Upper lobe of left lung (tissue), 6 donors: ENCODE measurements at places on chromosomes 3 and 15. TPM values are rescaled to one million over a fixed set of nuclear protein-coding genes. Genes with fewer than 3 reads are reported as not detected.

- no peaks in the 10 kb centered on the region for H3K36me3 ChIP-seq
- DNase-seq = no peak
- no peaks in the 10 kb centered on the region for H3K4me1 ChIP-seq
- H3K4me3 ChIP-seq = no peak overlapping the region
- H3K27ac ChIP-seq = no peak overlapping the region
- H3K27me3 ChIP-seq = no peaks in the 10 kb centered on the region
These were observed 7.4 kb downstream of the HCN4 start for GRCh38 chr15:73361337-73361736.

DNA sequence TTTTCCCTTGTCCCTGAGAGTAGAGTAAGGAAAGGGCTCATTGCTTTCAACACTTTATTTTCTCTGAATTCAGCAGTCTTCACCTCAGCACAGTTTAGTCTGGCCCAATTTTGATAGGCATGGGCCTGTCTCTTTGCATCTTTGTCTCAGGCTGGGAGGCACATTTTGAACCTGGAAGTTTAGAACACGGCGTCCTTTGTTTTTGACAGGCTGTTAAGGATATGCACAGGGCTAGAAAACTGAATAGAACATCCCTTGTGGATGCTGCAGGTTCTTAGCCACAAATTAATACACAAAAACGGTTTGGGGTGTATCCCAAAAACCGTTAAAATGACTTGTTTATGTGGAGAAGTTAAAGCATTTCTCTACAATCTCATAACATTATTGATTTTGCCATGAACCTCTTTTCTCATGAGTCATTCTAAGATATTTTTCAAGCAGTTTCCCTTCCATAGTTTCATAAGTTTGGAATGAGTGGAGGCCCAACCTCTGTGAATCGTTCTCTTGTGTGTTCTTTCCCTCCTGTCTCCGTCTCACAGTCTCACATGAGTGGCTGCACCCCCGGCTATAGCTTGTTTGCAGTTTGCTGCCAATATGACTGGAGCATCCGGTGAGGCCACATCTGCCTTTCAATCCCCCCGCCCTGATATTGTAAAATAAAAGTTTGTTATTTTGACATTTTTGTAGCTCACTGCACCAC, 192.9 kb upstream of the EIF1B start:
- no peaks in the 10 kb centered on the region for H3K27me3 ChIP-seq
- no peak overlapping the region for H3K27ac ChIP-seq
- no peak for DNase-seq
- H3K4me1 ChIP-seq = no peaks in the 10 kb centered on the region

DNA sequence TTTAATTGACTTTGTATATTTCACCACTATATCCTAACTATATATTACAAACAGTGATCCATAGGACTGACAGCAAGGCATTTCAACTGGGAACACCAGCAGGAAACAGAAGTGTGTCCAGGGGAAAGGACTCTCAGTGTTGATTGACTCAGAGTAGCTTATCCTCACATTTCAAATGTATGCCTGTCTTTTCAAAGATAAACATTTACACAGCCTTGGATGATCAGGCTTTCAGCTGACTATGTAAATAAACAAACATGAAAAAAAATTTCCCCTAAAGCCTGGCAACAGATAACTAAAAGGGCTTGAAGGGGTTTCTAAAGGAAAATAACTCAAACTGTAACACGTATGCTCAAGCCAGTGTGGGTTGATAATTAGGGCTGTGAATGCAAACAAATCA, 321.8 kb downstream of the TBC1D5 start:
- no peaks in the 10 kb centered on the region for H3K27me3 ChIP-seq
- H3K27ac ChIP-seq = no peak overlapping the region
- no peaks in the 10 kb centered on the region for H3K4me1 ChIP-seq
- no peaks in the 10 kb centered on the region for H3K36me3 ChIP-seq

The MESP1 gene
- total RNA-seq = 3.5 TPM

DNA sequence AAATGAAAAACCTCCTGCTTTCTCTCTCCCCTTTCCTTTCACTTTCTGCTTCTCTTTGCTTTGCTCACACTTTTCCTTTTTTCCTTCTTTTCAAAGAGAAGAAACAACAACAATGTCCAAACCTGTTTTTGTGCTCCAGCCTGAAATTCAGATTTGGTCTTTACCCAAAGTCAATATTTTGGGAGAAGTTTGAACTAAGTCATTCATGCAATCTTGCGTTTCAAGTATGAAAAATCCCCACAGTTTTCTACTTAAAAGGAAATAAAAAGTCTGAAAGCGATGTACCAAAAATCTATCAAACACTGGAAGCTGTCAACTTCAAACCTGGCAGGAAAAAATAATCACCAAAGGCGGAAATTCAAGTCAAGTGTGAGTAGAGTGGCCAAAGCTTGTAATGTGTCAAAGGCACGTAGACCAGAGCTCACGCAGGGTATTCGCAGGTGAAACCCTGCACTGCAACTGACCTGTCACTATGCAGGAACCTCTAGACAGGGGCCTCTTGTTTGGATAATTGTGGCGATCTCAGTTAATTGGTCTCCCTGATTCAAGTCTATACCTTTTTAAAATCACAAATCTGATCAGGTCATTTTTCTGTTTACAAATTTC, 118.8 kb upstream of the GALNT15 start:
- H3K27ac ChIP-seq = peak overlapping the region; percentile 64
- H3K4me3 ChIP-seq = no peak overlapping the region
- H3K36me3 ChIP-seq = no peaks in the 10 kb centered on the region
- no peaks in the 10 kb centered on the region for H3K27me3 ChIP-seq
- no peak for DNase-seq
- peaks cover 26% of the 10 kb centered on the region for H3K4me1 ChIP-seq

The CYP11A1 gene
- 1.1 TPM for total RNA-seq
